ENCODE measurements at places on chromosomes 13 and 19.
A peak's percentile ranks its signal among the peaks of the same experiment; 100 is the strongest.

- peak; percentile 50 for DNase-seq
Measured at GRCh38 chr19:34217952-34218817, 36.2 kb upstream of the GARRE1 start.

DNA sequence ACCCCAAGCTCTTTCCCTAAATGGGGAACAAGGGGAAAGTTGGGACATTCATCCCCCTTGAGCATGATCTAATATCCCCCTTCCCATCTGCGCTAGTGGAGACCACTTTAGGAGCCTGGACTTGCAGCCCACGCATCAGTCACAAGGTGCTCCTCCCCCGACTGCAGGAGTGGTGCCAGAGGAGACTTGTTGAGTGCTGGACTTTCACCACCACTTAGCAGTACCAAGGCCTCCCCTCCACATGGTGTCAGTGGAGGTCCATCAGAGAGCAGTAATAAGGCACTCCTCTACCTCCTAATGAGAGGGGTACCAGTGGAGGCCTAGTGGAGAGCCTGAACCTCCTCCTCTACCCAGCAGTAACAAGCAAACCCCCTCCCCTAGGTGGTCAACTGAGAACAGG is 22.5 kb downstream of the CAB39L start:
- DNase-seq: no peak

GRCh38 chr13:42056583-42056982 is 8.1 kb downstream of the DGKH start:
- DNase-seq: no peak

- no peak for DNase-seq
Measured at GRCh38 chr13:46101002-46101401, 3.8 kb downstream of the CPB2 start.

- DNase-seq: no peak
Measured at GRCh38 chr13:96958286-96958891, 35.9 kb downstream of the OXGR1 start.

- no peak for DNase-seq
Measured at GRCh38 chr19:41755328-41755913, at the start of gene CEACAM6. Gene CEACAM6 (plus strand): TSS chr19:41755530. CDS start chr19:41755639, 109 bp downstream.

DNA sequence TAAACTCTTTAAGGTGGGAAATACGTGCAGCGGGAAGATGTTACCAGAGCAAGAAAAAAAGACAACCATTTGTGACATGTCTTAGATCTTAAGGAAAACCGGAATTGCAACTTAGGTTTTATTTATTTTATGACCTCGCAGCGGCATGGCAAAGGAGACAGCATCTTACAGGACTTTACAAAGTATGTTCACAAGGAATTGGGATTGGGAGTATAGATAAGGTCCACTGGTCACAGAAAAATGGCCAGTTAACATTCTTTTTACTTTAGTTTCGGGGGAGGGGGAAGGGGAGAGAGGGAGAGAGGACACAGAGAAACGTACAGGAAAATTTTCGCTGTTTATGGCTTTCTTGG is 104.5 kb upstream of the DIAPH3 start:
- no peak for DNase-seq

GRCh38 chr13:112751617-112752016 is 61.8 kb downstream of the ATP11A start:
- DNase-seq: no peak

GRCh38 chr19:57954996-57955395 is 7.5 kb upstream of the ZNF256 start:
- no peak for DNase-seq

DNA sequence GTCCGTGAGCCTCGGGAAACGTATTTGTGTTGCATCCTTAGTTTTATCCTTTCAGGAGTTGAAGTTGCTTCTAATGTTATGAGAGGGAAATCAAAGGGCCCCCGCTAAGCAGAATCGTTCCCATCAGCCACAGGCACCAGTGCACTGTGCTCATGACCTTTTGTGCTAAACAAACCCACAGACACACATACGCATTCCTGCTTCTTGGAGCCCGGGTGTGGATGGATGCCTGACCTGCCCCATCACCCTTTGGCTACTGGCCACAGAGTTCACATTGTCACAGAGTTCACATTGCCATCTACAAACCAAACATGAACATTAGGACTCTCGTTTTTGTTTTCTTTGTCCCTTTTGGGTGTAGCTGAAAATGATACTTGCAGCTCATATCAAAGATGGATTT is 47.2 kb downstream of the CHST8 start:
- DNase-seq: no peak

DNA sequence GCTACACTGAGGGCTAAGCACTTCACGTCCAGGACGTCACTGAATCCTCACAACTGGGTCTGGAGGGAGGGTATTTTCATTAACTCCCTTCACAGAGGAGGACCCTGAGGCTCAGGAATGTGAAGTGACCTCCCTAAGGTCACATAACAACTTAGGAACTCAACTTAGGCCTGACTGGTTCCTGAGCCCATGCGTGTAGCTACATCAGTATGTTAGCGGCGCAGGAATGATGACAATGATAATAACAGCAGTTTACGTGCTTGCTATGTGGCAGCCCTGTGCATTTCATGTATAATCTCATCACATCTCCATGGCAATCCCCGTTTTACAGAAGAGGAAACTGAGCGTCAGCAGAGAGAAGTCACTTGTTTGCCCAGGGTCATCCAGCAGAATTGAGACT is 18.3 kb downstream of the KRTDAP start:
- no peak for DNase-seq

DNA sequence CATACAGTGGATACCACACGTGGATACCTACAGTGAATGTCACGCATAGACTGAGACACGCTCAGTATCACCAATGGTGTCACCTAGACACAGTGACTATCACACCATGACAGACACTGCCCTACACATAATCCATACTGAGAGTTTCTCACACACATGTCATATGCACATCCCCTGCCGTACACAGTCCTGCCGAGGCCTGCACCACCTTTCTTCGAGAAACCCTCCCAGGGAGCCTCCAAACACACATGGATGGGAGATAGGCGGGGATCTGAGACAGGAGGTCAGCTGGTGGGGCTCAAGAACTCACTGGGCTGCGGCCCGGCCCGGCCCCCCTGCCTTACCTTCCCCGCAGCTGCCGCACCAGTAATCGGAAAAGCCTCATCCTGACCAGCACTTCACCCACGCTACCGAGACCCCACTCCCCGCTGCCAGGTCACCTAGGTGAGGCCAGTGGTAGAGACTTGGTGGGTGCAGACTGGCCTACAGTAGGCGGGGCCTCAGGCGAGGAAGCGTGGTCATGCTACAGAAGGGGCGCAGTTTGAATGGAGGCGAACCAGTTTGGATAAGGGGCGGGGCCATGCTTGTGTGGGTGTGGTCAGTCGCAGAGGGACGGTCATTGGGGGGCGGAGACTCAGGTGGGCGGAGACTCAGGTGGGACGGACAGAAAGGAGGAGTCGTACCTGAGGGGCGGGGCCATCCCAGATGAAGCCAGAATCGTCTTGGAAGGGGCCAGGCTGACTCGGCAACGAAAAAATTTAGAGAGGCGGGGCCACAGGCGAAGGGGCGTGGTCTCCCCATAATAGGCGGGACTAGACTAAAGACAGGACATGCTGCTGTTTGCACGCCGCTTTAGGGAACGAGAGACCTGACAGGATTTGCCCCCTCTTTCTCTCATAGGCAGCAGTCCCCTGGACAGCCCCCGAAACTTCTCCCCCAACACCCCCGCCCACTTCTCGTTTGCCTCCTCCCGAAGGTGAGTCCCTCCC is 2.1 kb downstream of the MAST1 start:
- no peak for DNase-seq

GRCh38 chr13:51827254-51827653 is 17.7 kb downstream of the TMEM272 start:
- DNase-seq: no peak

- no peak for DNase-seq
Measured at GRCh38 chr13:41674246-41674645, 216.9 kb downstream of the RGCC start.

- no peak for DNase-seq
Measured at GRCh38 chr19:43105496-43105895, 23.0 kb upstream of the PSG2 start.

DNA sequence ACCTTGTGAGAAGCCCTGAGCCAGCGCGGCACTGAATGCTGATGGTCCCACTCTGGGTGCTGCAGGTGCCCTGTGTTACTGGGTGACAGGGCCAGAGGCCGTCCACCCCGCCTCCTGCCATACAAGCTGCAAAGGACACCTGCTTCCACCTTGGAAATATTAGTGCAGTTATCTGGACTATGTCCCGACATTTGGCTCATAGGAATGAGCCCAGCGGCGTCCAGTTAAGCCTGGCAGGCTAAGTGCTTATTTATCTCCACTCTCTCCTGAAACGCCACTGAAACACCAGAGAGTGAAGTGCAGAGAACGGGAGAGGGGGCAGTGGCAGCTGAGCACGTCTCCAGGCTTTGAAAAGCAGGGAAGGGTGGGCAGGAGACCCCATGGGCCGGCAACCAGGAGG is 145.8 kb downstream of the KDM4B start:
- no peak for DNase-seq

GRCh38 chr13:28679628-28680027 is 20.7 kb downstream of the POMP start:
- no peak for DNase-seq

GRCh38 chr13:34223984-34224383 is 406.0 kb downstream of the RFC3 start:
- DNase-seq: no peak

DNA sequence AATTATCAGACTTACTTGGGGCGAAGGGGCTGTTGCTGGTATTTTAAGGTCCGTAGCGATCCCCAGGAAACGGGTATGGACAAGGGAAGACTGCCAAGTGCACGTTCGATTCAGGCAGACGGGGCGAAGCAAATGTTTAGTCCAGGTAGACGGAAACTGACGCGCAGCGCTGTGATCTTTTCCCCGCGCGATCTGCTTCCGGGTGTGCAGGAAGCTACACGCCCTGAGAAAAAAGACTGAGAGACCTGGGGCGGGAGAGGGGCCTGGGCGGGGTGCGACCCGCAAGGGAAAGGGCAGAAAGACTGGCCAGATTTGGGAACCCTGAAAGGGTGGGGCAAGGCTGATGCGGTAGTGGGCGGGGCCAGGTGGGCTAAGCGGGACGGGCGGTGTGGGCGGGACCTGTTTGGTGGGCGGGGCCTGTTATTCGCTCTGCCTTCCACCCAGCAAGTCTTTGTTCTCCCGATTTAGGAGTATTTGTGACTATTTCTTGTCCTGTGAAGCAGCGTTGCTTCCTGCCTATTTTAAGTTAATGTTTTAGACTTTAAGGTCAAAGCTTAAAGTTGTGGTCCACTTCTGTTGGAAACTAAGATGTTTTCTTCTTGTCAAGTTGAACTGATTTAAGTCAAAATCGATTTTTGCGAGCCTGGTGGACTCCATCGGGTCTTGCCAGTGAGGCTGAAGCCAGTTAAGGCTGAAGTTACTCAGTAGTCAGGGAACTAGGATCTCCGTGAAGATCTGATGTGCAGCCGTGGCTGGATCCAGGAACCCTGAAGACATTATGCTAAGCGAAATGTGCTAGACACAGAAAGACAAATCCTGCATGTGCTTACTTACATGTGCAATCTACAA is at the start of gene ZNF836:
TSS of gene ZNF836 (minus strand) at position 301 of the 849 bp plus-strand sequence. CDS start 3,549 bp downstream, outside the sequence.
- peak; percentile 87 for DNase-seq

GRCh38 chr19:8577247-8577646 is at the start of gene MYO1F:
Gene MYO1F (minus strand): TSS chr19:8577442. CDS start chr19:8577309, 133 bp downstream.
- DNase-seq: no peak

DNA sequence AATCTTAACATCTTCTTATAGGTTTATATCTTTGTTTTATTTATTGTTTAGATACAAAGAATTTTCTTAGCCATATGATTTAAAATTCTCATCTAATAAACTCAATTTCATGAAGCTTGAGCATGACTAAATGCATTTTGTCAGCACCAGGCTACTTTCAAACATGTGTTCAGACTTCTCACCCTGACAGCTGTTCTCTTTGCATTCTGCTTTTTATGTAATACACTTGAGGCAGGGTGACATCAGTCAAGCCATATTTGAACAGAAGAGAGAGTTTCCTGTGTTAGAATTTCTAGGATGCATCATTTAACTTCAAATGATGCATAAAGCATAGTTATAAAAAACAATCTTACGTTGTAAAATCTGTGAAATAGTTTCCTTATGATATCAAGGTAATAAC is 1295.1 kb upstream of the PCDH20 start:
- DNase-seq: no peak

DNA sequence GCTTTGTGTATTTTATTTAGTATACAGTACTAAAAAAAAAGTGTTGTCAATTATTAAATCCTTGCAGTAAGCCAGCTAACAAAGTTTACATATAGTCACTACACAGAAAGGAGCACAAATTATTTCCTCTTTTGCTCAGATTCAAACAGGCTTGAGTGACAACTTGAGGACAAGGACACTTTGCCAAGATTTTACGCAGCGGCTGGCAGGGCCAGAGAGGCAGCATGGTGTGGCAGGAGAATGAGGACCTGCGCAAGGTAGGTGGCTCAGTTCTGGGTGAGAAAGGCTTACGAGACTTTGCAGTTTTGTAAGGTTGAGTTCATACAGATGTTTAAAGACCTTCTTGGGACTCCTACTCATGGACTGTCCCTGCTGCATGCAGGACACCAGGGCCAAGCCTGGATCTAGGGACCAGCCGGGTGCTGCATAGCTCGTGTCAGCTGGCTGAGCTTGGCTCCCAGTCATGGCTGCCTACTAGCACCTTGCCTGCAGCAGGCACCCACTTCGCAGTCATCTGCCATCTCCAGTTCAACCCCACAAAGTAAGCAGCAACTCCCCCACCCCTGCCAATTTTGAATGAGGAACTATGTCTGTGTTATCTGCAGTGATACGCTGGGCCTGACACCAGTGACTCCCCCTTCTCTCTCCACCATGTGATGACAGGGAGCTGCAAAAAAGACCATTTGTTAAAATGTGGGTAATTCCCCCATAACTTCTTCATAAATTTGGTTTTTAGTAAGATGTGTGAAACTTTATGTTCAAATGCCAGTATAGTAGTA is 3.7 kb upstream of the TUBA3C start:
- no peak for DNase-seq

DNA sequence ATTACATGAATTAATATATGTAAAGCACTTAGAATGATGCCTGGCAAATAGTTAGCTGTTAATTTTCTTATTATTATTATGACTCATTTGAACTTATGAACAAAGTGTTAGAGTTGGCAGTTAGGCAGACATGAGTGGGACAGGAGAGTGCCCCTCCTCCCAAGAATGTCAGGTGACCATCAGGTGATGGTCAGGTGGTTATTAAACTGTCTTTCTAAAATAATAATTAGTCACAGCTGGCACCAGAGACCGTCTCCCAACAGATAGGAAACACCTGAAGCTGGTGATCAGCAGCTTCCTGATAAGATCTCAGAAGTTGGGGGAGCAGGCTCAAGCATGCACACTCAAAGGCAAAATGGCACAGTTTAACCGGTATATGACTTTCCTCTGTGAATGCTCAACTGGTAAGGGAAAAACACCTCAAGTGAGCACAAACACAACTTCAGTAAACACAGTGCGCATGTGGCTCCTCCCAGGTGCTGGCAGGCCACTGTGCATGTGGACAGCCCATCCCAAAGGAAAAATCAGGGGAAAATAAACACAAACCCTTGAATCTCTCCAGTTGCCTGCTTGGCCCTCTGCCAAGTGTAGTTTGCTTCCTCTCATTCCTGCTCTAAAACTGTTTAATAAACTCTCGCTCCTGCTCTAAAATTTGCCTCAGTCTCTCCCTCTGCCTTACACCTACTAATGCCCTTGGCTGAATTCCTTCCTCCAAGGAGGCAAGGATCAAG is 54.0 kb downstream of the FLT1 start:
- no peak for DNase-seq
